ENCODE measurements at places on chromosomes 6 and 20.
A peak's percentile ranks its signal among the peaks of the same experiment; 100 is the strongest.

- DNase-seq: no peak
Measured at GRCh38 chr6:142226731-142227130, 75.1 kb upstream of the ADGRG6 start.

- DNase-seq: peak; percentile 14
Measured at GRCh38 chr20:20465252-20465651, 97.3 kb downstream of the INSM1 start.

- DNase-seq: no peak
Measured at GRCh38 chr20:32820698-32821377, 1.1 kb downstream of the MAPRE1 start.

GRCh38 chr6:166929542-166930189 lies 26.7 kb downstream of the RNASET2 start:
- DNase-seq: no peak
